ENCODE measurements at places on chromosomes 1 and 21.

GRCh38 chr1:23216771-23217420, 406 bp downstream of the HTR1D start:
- DNase-seq: peak; percentile 77

DNA sequence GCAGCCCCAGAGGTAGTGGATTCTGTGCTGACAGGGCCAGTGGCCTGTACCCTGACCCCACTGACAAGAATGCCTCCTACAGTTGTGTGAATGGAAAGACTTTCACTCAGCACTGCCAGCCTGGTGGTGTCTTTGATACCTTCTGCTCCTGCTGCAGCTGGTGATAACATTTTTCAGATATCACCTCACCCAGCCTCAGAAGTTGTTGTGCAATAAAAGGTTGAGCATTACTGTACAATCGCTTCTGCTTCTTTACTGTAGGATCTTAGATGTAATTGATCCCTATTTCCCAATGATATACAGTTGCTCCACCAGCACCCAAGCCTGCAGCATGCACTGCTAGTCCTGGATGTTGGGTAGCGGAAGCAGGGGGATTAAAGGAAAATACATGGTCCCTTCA, 4.8 kb upstream of the CHIA start:
- no peak for DNase-seq

GRCh38 chr1:158095737-158096335, 84.9 kb upstream of the CD1D start:
- DNase-seq: peak; percentile 72

GRCh38 chr21:44697811-44698734, 1.1 kb downstream of the KRTAP10-12 start:
- peak; percentile 21 for DNase-seq

GRCh38 chr1:32954168-32954567, 10.4 kb downstream of the RNF19B start:
- DNase-seq: no peak

DNA sequence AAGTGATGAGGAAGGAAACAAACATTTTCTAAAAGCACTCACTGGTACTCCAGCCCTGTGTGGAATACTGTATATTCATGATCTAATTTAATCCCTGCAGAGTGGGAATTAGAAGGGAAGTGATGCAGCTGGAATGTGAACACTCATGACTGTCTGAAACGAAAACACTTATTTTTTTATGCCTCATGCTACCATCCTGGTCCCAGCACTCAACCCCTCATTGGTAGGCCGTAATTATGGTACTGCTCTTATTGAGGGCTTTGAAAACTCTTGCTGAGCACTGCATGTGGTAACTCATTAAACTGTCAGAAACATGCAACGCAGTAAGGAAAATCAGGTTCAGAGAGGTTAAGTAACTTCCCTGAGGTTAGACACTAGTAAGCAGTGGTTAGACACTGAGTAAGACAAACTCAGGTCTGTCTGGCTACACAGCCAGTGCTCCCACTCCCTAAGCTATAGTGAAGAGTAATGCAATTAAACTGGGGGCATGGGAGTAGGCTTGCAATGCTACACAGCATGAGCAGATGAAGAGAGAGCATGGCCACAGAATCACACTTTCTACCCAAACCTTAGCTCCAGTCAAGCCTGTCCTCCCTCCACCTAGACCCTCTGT, 17.3 kb upstream of the TNFSF4 start:
- DNase-seq: no peak

GRCh38 chr1:80540596-80540995, 1260.1 kb upstream of the ADGRL2 start:
- no peak for DNase-seq

DNA sequence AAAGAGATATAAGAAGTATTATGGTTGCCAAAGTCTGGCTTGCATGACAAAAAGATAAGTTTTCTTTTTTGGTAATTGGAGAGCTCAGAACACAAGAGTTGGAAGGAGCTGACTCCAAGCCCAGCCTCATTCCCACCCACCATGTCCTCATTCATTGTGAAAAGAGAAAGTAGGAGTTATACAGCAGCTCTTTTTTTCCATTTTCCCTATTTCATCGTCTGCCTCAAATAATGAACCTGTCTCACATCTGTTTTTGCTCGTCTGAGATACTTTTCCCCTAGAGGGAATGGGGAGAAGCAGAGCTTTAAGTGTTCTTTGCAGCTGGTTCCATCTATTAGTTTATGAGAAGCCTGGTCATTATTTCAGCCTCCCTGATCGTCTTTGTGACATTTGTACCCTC, 34.7 kb downstream of the AGT start:
- DNase-seq: no peak

- no peak for DNase-seq
Measured at GRCh38 chr1:152933196-152933595, 13.8 kb upstream of the SPRR5 start.
